ENCODE measurements at places on chromosomes 7 and 10.

DNA sequence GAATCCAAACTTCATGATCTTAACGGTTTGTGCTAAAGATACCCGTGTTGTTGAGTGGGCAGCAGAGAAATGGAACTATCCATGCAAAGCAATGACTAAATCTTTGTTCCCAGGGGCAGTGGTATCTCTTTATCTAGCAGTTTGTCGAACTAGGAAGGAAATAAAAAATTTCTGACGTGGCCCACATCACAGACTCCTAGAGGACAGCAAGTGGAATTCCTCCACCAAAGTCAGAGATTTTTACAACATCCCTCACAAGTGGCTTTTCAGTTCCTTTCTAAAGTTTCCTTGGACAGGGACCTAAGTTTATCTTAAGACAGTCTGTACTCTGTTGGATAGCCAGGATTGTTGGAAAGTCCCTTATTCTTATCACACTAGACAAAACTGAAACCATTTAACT, 136.0 kb downstream of the RAPGEF5 start:
- peak; percentile 51 for DNase-seq

GRCh38 chr10:85864173-85864549, 502.4 kb downstream of the GRID1 start:
- no peak for DNase-seq

GRCh38 chr10:128161031-128161430, 34.8 kb upstream of the MKI67 start:
- DNase-seq, result no peak

DNA sequence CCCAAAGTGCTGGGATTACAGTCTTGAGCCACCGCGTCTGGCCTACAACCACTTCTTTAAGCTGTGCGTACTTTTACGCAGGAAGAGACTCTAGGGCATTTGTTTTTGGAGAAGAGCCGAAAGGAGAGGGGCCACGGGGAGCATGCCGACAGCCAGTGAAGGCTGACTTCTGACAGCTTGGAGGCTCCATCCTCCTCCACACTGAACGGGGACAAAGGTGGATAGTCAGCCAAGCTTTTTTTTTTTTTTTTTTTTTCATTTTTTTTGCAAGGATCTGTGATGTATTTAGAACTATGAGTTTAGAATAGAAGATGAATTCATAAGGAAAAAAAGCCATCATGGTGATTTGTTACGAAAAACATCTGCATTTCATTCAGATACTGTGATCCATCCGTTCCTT, 221.7 kb downstream of the ARHGAP21 start:
- no peak for DNase-seq

GRCh38 chr10:13882119-13882711, 295.4 kb downstream of the PRPF18 start:
- peak; percentile 100 for DNase-seq

GRCh38 chr10:47308775-47309174, 8.8 kb downstream of the GDF10 start:
- DNase-seq, result no peak

GRCh38 chr7:44471850-44472249, 18.6 kb downstream of the NUDCD3 start:
- no peak for DNase-seq

- DNase-seq, result no peak
Measured at GRCh38 chr7:27714831-27715444, 25.0 kb upstream of the TAX1BP1 start.

DNA sequence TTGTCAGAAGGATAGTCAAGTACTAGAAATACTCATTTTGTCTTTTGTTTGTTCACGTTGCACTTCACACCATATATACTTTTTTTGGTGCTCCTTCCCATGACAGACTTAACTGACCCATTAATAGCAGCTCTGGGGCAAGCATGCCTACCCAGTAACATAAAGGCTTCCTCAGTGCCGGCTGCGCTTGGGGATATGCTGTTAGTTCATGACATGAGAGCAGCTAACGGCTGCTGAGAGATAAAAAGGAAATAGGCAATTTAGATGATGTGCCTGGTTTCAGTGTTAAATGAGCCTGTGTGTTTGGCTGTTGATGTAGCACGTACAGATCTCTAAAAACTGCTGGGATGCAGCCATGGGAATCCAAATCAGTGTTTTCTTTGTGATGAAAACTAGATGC, 86.4 kb downstream of the TAX1BP1 start:
- DNase-seq, result no peak

DNA sequence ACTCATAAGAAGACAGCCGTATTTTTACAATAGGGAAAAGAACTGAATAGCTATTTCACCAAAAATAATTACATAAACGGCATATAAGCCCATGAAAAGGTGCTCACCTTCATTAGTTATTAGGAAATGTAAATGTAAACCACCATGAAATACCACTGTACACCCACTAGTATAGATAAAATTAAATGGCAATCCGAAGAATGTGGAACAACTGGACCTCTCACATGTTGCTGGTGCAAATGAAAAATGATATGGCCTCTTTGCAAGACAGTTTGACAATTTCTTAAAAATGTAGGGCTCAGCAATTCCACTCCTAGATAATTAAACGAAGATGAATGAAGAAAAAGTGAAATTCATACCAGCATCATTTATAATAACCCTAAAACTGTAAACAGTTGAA, 91.8 kb downstream of the MAPK8 start:
- no peak for DNase-seq

GRCh38 chr7:112550468-112551060, 69.8 kb downstream of the LSMEM1 start:
- peak; percentile 75 for DNase-seq

DNA sequence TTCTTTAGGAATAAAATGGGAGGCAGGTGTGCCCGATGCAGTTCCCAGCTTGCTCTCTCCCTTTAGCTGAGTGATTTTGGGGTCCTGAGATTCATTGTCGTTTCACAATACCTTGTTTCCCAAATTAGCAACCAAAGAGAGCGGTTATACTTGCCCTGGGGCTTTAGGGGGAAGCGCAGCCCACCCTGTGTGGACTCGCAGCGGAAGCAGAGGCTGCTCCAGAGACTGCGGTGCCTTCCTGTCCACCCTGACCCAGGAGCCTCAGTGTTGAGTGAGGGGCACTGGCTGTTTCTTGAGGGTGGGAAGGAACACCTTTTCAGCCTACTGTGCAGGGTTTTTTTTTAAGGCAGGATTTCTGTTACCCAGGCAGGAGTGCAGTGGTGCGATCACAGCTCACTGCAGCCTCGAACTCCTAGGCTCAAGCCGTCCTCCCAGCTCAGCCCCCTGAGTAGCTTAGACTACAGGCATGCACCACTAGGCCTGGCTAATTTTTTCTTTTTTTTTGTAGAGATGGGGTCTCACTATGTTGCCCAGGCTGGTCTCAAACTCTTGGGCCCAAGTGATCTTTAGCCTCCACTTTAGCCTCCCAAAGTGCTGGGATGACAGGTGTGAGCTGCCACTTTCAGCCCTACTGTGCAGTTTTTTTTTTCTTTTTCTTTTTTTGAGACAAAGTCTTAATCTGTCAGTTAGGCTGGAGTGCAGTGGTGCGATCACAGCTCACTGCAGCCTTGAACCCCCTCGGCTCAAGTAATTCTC, 67.0 kb downstream of the DNAJB6 start:
- no peak for DNase-seq

DNA sequence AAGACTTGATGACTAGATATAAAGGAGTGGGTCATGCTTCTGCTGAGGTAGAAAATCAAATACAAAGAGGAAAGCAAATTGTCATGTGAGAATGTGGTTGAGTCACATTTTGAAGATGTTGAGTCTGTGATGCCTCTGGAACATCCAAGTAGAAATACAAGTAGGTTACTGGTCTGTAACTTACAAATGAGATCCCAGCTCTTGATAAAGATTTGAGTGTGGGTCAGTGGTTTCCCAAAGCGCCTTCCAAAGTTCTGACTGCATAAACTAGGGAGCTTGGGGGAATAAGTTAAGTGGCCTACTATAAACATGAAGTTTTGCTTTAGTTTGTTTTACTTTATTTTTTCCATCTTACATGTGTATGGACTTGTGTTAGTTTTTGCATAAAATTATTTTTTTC, 144.3 kb upstream of the ETV1 start:
- DNase-seq, result no peak

DNA sequence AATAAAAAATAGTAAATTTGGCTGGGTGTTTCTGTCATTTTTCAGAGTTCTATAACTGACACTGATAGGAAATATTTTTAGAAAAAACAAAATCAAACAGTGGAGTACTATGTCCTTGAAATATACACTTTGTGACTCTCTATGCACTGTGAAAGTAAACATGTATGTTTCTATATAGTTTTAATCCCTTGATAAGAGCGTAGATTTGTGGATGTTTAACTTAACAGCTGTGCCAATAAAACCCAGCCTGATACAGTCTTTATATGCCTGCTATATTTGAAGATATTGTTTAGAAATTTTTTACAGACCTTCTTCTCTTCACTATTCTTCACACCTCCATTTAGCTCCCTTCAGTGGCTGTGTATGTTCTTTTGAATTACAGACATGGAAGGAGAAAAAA, 473.3 kb upstream of the FZD8 start:
- no peak for DNase-seq

- DNase-seq, result no peak
Measured at GRCh38 chr7:74526780-74527179, 73.1 kb downstream of the GTF2IRD1 start.

- DNase-seq, result no peak
Measured at GRCh38 chr7:1218541-1219165, 14.0 kb upstream of the UNCX start.

DNA sequence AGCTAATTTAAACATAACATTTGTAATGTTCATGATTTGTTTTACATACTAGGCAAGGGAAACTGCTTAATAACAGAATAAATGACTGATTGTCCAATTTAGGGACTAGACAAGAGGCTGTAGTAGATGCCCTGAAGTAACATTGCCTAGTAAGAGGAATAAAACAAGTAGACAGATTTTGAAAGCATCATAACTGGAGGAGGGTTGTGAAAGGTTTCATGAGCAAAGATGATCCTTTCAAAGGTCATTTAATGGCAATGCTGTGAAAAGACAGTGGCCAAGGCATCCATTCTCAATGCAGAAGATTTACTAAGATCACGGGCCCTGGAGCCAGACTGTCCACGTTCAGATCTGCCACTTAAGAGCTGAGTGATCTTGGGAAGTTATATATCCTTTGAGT, 44.8 kb upstream of the HHEX start:
- DNase-seq, result no peak

DNA sequence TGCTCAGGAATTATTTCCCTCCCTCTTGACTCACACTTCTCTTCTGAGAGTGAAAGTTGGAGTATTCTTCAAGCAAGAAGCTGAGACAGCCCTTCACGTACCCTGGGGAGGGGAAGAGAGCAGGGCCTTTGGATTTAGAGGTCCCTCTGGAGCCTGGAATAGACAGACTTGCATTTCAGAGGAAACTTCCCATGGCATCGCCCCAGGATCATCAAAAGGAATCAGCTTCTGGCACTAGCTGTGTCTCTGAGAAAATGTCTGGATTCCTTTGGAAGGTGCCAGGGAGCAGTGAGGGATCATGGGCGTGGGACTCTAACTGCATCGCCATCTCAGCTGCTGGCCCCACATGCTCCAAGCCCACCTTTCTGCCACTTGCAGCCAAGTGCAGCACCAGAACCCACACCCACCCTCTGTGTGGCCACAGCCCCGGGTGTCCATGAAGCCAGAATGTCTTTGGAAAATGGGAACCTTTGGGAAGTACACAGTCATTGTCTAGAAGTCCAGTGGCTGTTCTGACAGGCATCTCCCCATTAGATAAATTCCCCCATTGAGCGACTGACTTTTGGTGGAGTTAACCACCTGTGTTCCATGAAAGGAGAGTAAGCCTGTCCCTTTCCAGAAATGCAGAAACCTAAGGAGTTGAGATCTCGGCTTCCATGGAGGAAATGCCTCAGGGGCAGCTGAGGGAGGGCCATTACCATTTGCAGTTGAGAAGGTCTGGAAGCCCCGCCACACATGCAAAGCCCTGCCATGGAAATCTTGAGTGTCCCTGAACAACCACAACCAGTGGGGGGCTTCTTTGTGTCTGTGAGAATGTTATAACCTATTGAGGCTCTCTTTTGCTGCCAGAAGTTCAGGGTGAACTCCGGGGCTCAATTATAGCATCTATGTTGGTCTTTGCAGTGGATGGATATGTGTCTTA, 57.8 kb upstream of the GDF10 start:
- no peak for DNase-seq

- DNase-seq, result no peak
Measured at GRCh38 chr10:14724931-14725330, 49.8 kb downstream of the FAM107B start.

DNA sequence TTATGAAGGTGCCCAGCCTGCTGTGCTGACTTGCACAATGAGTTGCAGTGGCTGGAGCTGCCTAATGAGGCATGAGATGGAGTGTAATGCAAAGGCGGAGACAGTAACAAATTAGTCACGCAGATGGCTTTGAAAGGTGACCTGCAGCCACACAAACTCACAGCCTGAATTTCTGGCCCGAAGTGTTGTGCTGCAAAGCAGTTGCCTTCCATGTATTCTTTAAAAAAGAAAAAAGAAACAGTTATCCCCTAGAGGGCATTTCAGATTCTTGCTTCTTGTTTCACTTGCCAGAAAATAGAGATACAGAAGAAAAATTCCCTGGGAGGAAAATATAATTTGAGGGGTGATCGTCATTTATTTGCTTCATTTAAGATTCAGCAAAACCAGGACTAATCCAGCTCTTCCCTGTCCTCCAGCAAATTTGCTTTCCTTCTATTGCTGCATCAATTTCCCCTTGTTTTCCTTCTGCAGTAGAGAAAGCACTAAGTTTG, 239.9 kb downstream of the ADRA2A start:
- no peak for DNase-seq

DNA sequence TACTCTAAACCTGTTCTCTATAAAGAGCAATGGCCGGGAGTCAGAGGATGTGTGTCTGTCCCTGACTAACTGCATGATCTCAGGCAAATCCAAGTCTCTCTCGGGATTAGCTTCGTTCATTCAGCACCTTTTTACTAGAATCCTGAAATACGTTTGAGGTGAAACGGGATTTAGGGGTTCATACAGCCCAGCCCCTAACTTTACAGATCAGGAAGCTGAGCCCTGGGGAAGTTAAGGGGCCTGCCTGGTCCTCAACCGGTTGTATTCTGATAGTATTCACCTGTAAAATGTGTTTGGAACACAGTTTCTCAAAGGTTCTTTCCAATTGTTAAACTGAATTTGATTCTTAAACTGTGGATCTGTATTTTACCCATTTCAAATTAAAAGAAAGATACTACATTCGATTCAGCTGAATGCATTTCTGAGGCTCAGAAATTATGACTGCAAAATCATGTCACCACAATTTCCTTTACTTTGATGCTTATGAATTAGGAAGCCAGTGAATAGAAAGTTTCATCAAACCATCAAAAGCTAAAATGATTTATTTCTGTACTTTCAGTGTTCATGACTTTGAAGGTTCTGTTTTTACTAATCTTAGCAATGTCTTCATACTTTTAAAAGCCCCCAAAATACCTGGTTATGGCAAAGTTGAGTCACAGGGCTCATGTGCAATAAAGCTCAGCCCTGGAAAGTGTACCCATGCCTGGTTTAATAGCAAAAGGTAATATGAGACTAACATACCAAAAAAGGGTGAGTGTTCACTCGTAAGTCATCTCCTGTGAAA, 28.9 kb upstream of the EZH2 start:
- DNase-seq, result no peak

- no peak for DNase-seq
Measured at GRCh38 chr10:9437131-9437530, 1382.6 kb downstream of the GATA3 start.

Data from kidney capillary endothelial cell (primary cell).